Renal cortical epithelial cell (primary cell): ENCODE measurements at places on chromosomes 7 and 10. TPM values are rescaled to one million over a fixed set of nuclear protein-coding genes. Genes with fewer than 3 reads are reported as not detected.

Gene NPY4R
- total RNA-seq, result 1.9 TPM in 1 of 2 replicates, not detected in the other

Gene ZPBP
- total RNA-seq, result 0.17 TPM in 1 of 2 replicates, not detected in the other

Gene SLC26A3
- total RNA-seq, result not detected in 2 replicates

Gene CDHR1
- 12.5 and 108 TPM in 2 replicates for total RNA-seq

Gene ANKRD1
- 12.6 and 123 TPM in 2 replicates for total RNA-seq

Gene AZGP1
- total RNA-seq, result not detected in 2 replicates

Gene ERVW-1
- not detected in 2 replicates for total RNA-seq

Gene NODAL
- not detected in 2 replicates for total RNA-seq
